Cardiac atrium fibroblast (primary cell): ENCODE measurements at places on chromosomes 7 and 10. TPM values are rescaled to one million over a fixed set of nuclear protein-coding genes. Genes with fewer than 3 reads are reported as not detected.

Gene SFTPD
- 0.36 TPM in 1 of 2 replicates, not detected in the other for total RNA-seq

Gene CRYGN
- total RNA-seq, result not detected in 2 replicates

Gene IKZF1
- total RNA-seq, result not detected in 2 replicates

Gene HOXA13
- total RNA-seq, result not detected in 2 replicates

Gene TAS2R41
- not detected in 2 replicates for total RNA-seq

Gene MYH16
- total RNA-seq, result not detected in 2 replicates
